ENCODE measurements at places on chromosomes 13 and 19. TPM values are rescaled to one million over a fixed set of nuclear protein-coding genes. Genes with fewer than 3 reads are reported as not detected.
A peak's percentile ranks its signal among the peaks of the same experiment; 100 is the strongest.

DNA sequence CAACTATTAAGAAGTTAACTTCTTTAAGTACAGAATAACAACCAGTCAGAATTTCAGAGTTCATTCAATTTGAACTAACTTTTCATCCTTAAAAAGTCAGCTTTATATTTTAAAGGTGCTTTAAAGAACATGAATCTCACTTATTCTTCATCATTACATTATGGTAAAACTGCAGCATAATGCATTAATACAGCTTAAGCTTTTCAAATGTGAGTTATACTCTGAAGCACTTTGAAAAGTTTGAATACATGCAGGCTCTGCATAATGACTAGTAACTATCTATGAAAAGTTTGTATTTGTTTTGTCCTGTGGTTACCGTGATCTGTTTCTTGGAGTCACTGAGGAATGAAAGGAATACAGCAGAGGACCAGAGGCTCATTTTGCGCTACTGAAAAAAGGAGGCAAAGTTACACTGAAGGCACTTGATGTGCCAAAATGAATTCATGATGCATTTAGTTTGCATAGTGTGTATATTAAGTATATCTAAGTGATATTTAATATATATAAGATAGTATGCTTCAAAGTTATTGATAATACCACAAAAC, 4.1 kb downstream of the PCDH17 start:
- DNase-seq, result no peak

DNA sequence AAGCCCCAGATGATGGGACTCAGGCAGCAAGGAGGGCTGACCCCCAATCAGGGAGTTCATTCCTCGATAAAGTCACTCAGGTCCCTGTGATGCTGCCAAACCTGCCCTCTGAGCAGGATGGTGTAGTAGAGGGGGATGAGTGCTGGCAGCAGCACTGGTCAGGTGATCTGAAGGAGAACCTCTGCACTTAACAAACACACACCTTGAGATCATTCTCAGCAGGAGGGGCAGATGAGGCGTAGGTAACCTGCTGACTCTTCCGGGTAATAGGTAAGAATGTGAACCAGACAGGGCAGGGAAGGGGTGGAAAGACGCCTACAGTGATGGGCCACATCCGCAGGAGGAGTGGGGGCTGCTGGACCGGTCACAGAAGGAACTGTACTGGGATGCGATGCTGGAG, 3.2 kb downstream of the ZNF446 start:
- DNase-seq, result peak; percentile 64

- peak; percentile 85 for DNase-seq
Measured at GRCh38 chr19:46265217-46265828, 31.5 kb upstream of the HIF3A start.

DNA sequence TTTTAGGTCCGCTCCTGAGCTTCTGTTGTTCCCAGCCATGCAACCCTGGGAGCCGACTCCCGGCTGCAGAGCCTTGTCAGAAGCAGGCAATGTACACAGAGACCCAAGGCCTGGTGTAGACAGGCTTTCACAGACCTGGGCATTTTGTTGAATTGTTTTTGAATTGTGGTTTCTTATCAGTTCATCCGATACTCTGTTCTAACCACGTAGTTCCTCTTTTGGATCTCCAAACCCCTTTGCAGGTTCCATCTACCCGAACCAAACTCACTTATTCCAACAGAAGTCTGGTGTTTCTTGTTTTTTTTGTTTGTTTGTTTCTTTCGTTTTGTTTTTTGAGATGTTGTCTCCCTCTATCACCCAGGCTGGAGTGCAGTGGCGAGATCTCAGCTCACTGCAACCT, 6.3 kb upstream of the NLRP2 start:
- no peak for DNase-seq

- DNase-seq, result no peak
Measured at GRCh38 chr19:32489971-32490370, 84.4 kb downstream of the DPY19L3 start.

- no peak for DNase-seq
Measured at GRCh38 chr13:54628383-54628782, 1599.8 kb downstream of the OLFM4 start.

GRCh38 chr13:98842070-98842469, 89.6 kb upstream of the SLC15A1 start:
- DNase-seq, result no peak

- DNase-seq, result no peak
Measured at GRCh38 chr19:49764341-49764740, 1.2 kb upstream of the TSKS start.

- DNase-seq, result peak; percentile 96
Measured at GRCh38 chr19:18388100-18388959, 2.4 kb downstream of the GDF15 start.

DNA sequence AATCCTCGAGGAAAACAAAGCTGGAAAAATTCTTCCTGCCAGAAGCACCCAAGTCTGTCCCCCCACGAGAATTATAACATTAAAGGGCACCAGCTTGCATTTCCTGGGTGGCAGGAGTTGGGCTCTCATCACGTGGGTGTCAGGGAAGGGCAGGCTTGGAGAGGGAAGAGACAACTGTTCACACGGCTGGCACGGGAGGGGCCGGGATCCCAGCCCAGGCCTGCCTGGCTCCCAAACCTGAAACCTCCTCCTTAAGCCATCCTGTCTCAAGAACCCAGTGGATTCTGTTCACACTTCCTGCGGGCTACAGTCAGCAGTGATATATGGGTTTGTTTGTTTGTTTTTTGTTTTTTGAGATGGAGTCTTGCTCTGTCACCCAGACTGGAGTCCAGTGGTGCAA, 12.2 kb downstream of the GRIK5 start:
- DNase-seq, result peak; percentile 91

- DNase-seq, result no peak
Measured at GRCh38 chr13:44976949-44977583, 12.2 kb downstream of the NUFIP1 start.

DNA sequence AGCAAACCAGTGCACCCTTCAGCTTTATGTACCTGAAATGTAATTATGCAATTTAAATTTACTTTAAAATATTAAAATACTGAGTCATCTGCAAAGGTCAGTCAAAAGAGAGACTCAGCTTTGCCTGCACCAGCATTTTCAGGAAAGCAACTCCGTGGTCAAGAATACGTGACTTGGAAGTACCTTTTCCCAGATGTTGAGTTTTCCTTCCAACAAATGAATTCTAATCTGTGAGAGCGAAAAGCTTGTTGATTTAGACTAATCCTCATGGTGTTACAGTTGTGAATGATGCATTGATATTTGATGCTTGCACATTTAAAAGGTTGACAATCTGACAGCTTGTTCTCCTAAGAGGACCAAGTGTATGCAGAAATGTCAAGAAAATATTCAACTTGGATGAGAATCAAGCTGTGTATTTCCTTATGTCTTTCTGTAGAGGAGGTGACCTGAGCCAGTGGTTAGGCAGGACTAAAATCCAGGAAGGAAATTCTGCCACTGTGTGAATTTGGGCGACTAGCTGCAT, 270.4 kb downstream of the ABCC4 start:
- no peak for DNase-seq

DNA sequence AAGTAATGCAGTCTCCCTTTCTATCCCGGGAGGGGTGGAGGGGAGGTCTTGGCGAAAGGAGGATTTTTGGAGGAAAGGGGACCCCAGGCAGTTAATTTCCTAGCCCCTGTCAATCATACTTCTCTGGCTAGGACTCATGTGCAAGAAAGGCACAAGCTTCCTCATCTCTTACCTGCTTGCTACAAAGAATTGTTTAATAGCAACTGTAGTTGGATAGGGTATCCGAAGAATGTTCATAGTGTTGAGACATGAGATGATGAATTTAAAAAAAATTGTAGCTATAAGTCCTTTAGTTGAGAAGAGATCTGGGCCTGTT, 525 bp downstream of the BORA start:
- no peak for DNase-seq

DNA sequence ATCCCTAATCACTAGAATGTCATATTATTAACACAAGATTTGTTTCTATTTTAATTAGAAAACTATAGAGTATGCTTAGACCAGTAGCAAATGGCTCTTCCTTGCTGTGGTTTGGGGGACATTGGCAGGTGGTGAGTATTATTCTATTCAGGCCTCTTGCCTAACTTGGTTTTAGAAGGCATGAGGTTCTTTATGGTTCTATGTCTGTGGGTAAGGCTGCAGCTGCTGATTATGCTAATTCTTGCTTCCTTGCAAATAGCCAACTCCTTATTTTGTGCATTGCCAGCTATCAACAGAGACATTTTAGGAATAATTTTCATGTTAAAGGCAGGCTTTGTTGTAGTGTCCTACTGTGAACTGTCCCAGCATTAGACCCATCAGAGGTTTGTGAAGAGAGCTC, 1344.9 kb downstream of the UQCRFS1 start:
- DNase-seq, result no peak

- peak; percentile 25 for DNase-seq
Measured at GRCh38 chr13:91719033-91719432, 320.6 kb downstream of the GPC5 start.

DNA sequence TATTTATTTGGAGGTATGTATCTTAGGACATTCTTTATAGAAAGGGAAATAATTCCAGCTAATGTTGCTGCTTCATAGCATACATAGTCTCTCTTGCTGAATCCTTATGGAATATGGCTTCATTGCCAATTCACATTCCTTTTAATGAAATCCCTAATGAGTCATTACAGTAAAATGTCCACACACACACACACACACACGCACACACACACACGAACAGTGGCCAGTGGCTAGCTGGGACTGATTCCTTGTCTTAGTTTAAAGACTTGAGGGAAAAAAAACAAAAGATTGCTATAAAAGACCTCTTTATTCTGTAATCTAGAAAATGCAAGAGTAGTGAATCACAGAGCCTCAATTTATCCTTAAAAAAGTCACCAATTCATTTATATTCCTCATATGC, 301.6 kb downstream of the SLITRK6 start:
- DNase-seq, result no peak

DNA sequence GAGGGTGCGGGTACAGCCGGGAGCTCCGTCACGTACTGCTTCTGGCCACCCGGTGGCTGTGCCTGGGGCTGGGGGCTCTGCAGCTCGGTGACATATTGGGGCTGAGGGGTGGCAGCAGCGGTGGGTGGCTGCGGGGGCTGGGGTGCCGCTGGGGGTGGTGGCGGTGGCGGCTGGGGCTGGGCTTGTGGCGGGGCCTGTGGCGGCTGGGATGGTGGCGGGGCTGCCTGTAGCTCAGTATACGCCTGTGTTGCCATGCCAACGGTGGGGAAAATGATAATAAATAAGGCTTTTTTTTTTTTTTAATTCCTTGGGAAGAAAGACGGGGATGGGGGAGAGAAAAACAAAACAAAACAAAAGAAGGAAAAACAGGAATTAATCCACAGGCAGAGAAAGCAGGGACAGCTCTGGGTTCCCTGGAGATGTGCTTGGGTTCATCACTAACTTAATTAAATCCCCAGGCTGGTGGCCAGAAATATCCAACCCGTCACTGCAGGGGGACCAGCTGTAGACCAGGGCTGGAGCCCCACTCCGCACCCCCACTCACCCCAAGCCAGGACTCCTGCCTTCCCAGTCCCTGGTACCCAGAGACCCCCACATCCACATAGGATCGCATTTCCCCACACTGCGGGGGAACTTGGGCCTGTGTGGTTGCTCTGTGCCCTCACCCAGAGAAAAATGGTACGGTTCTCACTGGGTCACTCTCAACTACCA, 12.4 kb downstream of the RFX1 start:
- peak; percentile 79 for DNase-seq

DNA sequence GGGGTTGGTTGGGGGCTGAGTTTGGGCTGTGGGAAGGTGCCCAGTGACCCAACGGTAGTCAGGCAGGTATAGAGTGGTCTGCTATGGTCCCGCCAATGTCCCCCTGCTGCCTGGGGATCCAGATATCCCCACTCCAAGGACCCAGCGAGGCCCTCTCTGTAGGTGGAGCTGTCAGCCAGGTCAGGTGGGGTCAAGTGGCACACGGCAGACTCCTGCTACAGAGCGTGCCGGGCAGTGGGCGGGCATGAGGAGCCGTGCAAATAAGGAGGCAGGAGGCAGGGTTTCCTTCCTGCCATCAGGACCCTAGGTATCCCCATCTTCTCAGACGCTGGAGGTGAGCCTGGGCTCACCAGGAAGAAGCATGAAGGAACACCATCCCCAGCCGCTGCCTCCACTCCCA, 14.9 kb downstream of the EVI5L start:
- peak; percentile 79 for DNase-seq

- no peak for DNase-seq
Measured at GRCh38 chr13:67120872-67121531, 109.1 kb downstream of the PCDH9 start.

GRCh38 chr13:39900106-39900750, 244.8 kb downstream of the COG6 start:
- DNase-seq, result no peak

DNA sequence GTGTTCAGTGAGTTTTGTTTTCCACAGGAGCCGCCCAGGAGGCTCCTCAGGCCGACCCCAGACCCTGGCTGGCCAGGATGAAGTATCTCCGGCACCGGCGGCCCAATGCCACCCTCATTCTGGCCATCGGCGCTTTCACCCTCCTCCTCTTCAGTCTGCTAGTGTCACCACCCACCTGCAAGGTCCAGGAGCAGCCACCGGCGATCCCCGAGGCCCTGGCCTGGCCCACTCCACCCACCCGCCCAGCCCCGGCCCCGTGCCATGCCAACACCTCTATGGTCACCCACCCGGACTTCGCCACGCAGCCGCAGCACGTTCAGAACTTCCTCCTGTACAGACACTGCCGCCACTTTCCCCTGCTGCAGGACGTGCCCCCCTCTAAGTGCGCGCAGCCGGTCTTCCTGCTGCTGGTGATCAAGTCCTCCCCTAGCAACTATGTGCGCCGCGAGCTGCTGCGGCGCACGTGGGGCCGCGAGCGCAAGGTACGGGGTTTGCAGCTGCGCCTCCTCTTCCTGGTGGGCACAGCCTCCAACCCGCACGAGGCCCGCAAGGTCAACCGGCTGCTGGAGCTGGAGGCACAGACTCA, 12.9 kb downstream of the B3GNT3 start:
- peak; percentile 58 for DNase-seq

DNA sequence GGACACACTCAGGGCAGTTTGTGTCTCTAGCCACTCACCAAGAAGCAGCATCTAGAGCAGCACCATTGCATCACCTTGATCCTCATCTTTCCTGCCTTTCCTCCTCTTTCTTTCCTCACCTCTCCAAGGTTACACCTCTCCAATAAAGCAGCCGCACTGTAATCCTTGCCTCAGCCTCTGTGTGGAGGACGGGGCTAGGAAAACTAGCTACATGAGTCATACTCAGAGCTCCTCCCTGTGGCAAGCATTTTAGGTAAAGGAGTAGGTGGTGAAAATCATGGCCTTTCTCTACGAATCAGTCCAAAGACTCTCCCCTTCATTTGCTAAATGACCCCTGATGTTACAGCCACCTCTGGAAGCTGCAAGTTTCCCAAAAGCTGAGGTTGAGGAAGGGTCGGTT, 108.9 kb downstream of the DNAJC15 start:
- peak; percentile 65 for DNase-seq

GRCh38 chr19:743168-743687, 7.7 kb upstream of the MISP start:
- DNase-seq, result no peak

- no peak for DNase-seq
Measured at GRCh38 chr13:75395901-75396300, 86.1 kb downstream of the TBC1D4 start.

- DNase-seq, result peak; percentile 88
Measured at GRCh38 chr19:38647966-38648768, 718 bp downstream of the ACTN4 start.

GRCh38 chr13:64556376-64556775, 2673.8 kb downstream of the PCDH9 start:
- DNase-seq, result no peak

Gene F10
- total RNA-seq, result 0.29 TPM

Gene PSG2
- not detected for total RNA-seq

Gene NLRP7
- not detected for total RNA-seq

Gene LATS2
- total RNA-seq, result 24.2 TPM

Gene SIGLEC12
- total RNA-seq, result under 0.01 TPM

Gene CLEC4M
- not detected for total RNA-seq

Gene CYP4F2
- total RNA-seq, result not detected

Gene PROZ
- total RNA-seq, result not detected

Gene ZNF416
- 4.3 TPM for total RNA-seq

Gene MEIOSIN
- not detected for total RNA-seq

Gene NKPD1
- 0.29 TPM for total RNA-seq

All from osteoblast (primary cell).